ENCODE measurements at places on chromosomes 13 and 19.

DNA sequence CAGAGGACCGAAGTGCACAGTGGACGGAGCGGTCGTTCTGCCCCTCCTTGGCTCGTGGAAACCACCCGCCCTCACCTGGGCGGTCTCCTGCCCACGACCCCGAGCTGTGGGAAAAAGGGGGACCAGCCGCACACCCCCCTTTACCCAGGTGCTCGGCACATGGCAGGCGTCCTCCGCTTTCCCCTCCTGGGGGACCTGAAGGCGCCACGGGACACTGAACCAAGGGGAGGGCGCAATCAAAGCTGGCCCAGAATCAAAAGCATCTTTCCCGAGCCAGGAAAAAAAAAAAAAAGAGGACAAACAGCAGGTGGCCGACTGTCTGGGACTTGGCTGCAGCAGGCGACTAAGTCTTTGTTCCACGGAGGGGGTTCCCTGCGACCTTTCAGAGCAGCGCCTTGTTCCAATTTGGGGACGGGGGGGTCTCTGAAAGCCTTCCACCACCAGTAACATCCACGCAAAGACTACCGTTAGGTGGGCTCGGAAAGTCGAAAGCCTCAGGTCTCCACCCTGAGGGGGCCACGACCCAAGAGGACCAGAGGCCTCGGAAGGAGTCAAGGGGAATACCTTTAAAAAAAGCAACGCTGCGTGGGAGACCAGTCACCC lies 1.1 kb downstream of the MBD3 start:
- no peak for DNase-seq

DNA sequence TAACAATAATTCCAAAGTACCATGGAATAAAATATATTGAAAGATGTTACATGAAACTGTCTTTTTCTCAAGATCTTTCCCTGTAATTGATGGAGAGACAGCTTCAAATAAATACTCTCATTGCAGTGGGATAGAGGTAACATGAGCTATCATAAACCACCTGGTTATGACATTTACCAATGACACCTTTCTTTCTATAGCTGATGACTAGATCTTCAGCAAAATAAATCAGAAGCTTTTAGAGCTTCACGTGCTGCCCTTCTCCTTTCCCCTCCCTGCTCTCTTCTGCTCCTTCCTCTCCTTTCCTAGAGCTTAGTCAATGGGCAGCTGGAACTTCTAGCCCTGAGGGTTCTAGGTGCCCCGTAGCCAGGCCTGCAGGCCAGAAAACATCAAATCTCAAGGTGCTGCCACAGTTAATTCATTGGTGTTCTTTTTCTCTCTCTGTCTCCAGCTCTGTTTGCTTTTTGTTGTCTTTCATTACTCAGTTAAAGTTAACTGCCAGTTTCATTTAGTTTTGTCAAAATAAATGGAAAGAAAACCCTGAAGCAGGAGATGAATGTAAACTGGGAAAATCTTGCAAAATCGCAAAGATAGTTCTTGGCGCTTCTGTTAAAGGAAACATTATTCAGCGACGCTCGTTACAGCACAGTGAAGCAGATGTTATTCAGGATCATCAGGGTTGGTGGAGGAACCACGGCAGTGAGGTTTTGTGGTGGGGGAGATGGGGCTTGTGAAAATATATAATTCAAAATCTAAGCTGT lies 8.3 kb upstream of the METTL21C start:
- DNase-seq: no peak

- DNase-seq: no peak
Measured at GRCh38 chr19:39738814-39739213, 985 bp upstream of the CLC start.

DNA sequence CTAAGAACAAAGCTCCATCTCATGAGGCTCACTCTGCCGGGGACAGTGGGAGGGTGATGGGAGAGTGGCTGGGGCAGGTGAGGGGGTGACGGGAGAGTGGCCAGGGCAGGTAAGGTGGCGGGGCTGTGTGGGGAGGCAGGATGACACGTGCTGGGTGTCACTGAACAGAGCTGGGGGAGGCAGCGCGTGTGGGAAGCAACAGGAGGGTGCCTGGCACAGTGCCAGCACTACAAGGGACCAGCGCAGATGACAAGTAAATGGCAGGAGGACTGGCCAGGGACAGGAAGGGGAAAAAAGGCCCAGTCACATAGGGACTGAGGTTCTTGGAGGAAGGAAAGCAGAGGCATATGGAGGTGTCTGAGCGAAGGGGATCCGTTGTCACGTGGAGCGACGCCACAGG lies 129.9 kb downstream of the RNF17 start:
- DNase-seq: no peak

DNA sequence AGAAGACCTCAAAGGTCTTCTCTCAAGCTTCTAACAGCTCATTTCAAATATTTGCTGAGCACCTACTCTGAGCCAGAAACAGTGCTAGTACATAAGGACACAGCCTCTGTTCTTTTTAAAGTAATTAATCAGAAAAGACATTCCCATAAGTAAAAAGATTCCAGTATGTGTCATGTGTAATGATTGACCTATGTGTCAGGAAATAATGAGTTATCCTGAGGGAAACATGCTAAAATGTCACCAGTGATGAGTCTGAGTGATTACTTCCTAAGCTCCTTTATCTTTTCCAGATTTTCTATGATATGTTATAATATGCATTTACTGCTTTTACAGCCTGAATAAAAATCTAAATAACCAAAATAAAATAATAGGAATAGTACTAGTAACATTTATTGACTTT lies 107.6 kb downstream of the SLC25A15 start:
- no peak for DNase-seq

DNA sequence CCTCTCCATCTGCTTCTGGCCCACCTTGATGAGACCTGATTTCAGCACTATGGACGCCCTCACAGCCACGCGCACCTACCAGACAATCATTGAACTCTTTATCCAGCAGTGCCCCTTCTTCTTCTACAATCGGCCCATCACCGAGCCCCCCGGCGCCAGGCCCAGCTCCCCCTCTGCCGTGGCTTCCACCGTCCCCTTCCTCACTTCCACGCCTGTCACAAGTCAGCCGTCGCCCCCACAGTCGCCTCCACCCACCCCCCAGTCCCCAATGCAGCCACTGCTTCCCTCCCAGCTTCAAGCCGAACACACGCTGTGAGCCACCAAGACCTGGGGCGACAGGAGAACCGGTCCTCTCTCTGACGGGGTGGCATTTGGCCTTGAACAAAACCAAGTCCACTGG lies 19.3 kb upstream of the NPAS1 start:
- DNase-seq: no peak

DNA sequence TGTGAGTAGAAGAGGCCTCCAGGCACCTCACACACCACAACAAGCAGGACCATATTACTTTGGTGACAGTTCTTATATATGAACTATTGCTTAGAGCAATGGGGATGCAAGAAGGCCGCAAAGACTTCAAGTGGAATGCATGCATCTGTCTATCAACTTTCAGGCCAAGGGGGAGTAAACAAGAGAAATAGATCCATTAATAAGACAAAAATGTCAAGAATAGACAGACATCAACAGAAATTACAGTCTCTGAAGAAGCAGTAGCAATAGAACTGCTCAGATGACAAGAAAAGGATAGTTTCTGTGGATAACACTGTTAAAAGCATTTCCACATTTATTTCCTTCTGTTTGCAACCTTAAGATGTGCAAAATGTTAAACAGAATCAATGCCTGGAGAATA lies 1057.7 kb downstream of the UQCRFS1 start:
- DNase-seq: no peak

DNA sequence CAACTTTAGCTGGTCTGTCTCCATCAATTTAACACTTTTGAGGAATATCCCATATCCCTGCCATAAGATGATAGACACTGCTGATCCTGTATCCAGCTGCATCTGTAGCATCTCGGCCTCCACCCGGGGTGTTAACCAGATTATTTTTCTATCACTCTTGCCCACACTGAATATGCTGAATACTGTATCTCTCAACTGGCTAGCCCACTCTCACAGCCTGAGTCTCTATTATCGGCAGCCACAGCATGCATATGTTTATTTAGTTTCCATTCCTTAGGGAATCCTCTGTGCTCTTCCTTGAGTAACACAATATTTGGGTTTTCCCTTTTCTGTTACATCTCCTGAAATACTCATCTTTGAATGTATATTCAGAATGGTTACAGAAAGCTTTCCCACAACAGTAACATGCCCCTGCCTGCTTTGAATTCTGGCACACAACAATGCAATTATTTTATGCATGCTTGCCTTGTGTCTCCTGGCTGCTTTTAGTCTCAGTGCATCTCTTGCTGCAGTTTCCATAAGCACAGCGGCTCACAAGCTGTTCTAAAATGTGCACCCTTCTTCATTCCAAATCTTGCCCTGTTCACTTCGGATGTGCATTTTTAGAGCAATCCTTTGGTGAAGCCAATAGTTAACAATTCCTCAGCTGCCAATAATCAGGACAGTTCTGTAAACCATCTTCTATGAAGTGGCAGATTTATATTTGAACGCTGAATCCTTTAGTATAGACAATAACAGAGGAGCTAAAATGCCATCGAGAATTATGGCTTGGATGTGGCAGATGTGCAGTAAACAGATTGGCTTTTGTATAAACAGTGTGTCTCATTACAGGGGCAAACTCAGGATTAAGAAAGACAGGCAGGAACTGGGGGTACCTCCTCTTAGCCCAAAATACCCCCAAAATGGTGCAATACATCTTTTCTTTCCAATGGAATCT lies 261.9 kb upstream of the SOX21 start:
- DNase-seq: no peak

DNA sequence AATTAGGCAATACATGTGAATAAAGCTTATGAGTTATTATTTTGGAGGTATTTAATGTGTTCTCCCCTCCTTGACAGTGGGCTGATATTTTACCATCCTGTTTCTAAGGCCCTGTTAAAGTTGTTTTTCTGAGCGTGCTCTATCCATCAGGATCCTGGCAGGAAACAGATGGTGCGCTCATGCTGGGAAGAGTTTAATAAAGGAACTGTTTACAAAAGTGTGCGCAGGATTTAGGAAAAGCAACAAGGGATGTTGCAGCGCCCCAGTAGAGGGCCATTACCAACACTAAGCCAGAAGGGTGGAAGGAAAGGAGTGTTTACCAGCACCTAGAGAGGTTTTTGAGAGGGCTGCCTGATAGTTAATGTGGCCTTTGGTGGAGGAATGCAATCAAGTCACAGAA lies 374.5 kb downstream of the KCNRG start:
- no peak for DNase-seq

GRCh38 chr13:76925115-76925514 lies 23.2 kb upstream of the ACOD1 start:
- no peak for DNase-seq
